ENCODE measurements at places on chromosomes 7 and 10.

- no peak for DNase-seq
Observed at GRCh38 chr7:30920021-30920583, 8.4 kb downstream of the AQP1 start.

GRCh38 chr7:55212838-55213237, 152.3 kb upstream of the LANCL2 start:
- no peak for DNase-seq

DNA sequence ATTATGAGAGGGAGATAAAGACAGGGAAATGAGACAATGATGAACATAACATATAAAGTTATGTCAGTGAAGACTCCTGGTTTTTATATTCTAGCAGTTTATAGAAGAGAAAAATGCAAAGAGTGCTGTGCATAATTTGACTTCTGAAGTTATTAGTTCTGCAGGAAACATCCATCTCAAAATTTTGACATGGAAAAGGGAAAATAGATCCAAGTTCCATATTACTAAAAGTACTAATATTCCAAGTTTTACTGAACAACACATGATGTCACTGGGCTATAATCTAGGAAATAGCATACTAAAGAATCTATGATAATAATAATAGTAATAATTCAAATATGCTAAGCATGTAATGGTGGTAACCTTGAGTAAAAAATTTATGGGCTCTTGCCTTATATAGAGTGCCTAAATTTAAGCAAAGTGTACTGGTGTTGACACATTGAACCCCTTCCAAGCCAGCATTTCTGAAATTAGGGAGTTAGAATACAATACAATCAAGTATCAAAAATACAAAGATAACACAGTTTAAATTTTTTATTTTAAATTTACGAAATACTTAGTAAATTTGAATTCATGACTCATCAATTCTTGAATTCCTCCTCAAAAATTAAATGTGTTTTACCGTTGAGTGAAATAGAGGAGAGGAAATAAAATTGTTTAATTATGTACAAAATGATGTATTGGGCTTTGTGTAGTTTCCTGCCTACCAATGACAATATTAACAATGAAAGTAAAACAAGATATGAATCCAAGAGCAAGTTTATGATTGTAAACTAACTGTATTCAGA, 102.8 kb upstream of the KCND2 start:
- no peak for DNase-seq

DNA sequence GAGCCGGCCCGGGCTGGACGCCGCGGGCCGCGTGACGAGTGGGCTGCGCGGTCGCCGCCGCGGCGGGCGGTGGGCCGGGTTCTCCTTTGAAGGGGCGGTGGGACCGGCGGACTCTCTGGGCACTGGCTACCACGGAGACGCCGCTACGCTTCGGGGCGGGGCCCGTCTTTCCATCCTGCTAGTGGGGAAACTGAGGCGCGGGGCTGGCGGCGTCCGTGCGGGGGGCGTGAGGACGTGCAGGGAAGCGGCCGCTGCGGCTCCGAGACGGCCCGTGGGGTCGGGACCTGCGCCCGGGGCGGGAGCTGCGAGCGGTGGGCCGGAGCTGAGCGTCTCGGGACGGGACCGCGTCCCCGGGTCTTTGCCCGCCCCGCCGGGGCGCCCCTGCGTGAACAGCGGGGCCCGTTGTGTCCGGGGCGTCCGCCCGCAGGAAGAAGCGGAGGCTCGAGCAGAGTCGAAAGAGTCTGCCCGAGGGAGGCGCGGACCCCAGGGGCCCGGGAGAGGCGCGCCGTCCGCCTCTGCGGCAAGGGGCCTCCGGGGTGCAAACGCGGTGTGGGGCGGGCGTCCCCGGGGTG, 548 bp upstream of the BNIP3 start:
- no peak for DNase-seq

DNA sequence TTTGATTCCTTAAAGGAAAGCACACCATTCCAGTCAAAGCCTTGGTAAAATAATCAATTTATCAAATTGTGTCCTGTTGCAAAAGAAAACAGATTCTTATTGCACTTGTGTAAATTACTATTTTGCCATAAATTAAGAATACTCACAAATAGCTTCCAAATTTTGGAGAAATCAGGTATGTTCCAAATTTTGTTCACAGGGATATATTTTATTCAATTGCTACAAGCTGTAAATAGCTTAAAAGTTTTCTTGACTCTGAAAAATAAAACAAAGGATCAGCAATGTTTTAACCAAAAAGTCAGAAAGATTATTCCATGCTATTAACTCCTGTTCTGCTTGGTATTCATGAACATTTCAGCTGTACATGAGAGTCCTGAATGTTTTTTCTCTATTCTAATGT, 47.4 kb upstream of the CHST3 start:
- no peak for DNase-seq

- DNase-seq = no peak
Observed at GRCh38 chr7:114405427-114405826, 9.2 kb upstream of the FOXP2 start.

DNA sequence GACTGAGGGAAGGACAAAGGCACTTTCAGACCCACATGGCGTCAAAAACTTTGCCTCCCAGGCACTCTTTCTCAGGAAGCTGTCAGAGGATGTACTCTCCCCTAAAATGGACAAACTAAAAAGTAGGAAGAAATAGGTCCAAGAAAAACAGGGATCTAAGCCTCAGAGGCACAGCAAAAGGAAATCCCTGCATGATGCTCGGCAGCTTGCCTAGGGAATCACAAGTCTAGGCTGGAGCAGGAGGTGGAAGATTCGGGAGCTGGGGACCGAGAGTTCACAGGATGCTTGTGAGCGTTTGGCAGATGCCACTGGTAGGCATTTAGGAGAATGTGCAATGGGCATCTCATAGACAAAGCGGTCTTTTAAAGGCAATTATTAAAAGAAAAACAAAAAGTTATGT, 60.8 kb downstream of the ATXN7L1 start:
- no peak for DNase-seq

- no peak for DNase-seq
Observed at GRCh38 chr7:125670926-125671572, 741.4 kb upstream of the POT1 start.

GRCh38 chr10:78868861-78869260, 199.9 kb upstream of the ZMIZ1 start:
- DNase-seq = no peak

GRCh38 chr7:157016024-157016351, 5.5 kb upstream of the MNX1 start:
- DNase-seq = no peak

- no peak for DNase-seq
Observed at GRCh38 chr7:24108906-24109376, 175.0 kb upstream of the NPY start.

DNA sequence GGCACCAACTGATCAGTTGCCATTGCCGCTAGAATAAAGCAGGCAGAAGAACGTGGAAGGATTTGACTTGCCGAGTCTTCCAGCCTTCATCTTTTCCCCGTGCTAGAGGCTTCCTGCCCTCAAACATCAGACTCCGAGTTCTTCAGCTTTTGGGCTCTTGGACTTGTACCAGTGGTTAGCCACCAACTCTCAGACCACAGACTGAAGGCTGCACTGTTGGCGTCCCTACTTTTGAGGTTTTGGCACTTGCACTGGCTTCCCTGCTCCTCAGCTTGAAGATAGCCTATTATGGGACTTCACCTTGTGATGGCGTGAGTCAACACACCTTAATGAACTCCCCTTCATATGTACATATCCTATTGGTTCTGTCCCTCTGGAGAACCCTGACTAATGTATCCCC, 57.3 kb upstream of the KCND2 start:
- no peak for DNase-seq

DNA sequence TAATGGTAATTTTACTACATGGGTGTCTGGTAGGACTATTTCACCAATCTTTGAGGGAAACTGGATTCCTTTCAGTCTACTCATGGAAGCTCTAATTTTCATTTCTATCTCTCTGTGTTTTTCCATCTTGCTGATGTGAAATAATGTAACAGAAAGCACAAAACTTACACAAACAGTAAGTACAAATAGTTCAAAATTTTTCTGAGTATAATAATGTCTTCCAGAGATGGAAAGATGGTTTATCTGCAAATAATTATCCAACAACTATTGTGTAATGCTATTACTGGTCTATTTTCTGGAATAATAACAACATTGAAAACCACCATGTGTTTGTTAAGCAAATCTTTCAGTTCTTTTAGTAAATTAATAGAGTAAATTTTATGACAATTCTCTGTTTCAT, 565.8 kb upstream of the MGMT start:
- no peak for DNase-seq

DNA sequence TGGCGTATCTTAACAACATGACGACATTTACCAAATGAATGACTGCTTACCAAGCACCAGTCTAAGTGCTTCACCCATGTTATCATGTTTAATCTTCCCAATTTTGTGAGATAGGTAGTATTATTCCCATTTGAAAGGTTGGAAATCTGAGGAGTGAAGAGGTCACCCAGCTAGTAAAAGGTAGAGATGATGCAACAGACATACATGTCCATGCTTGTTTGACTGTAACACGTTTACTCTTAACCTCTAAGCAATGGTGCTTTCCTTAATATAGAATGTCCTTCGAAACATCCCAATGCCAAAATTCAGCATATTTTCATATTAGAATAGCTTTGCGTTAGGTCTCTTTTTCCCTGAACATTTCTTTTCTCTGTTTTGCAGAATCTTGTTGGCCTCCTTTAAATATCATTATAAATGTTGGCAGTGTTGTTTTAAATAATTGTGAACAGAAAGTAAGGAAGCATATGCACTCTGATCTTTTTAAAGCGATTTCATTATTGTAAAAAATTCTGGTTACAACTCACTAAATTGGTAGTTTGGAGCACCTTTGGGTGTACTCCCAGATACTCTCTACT, 722.8 kb downstream of the AUTS2 start:
- no peak for DNase-seq

DNA sequence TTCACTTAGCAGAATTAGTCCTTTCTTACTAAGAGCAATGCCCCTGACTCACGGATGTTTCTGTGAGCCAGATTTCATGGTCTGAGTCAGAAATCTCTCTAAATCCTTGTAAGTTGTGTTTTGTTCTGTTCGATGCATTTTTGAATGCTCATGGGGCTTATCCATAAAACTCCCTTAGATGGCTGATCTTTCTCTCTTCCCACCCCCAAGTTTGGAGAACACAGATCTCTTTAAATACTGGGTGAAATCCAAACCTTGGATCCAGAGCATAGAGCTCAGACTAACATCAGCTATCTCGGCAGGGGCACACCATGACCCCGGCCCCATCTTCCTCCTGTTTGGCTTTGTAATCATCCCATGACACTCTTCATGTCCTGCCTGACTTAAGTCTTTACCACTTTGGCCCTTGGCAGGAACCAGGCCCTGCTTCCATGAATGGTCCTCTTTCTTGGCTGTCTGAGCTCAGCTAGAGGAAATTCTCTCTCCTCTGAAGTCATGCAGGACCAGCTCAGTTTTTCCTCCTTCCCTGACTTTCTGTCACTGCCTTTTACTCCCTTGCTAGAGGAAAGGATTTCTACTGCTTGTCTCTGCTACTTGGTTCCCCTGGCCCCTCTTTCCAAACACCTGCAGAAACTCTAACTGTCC, 120.4 kb upstream of the RAB11FIP2 start:
- DNase-seq = no peak

DNA sequence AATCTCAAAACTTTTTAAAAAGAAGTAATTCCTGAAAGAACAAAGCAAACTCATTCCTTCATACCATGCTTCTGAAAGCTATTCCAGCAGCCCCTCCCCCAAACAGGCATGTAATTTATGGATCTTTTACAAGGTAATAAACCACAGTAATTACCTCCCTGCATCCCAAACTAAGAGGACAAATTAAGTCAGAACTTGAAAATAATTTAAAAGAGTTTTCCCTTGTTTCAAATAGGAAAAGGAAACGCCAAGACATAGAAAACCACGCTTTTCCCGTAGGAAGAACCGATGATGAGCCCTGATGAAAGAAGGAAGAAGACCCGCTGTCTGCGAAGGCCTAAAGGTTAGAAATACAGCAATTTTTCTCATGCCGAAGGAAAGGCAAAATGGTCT, 8.9 kb downstream of the HOXA4 start:
- no peak for DNase-seq

- DNase-seq = no peak
Observed at GRCh38 chr7:7736671-7737070, 18.3 kb upstream of the RPA3 start.

DNA sequence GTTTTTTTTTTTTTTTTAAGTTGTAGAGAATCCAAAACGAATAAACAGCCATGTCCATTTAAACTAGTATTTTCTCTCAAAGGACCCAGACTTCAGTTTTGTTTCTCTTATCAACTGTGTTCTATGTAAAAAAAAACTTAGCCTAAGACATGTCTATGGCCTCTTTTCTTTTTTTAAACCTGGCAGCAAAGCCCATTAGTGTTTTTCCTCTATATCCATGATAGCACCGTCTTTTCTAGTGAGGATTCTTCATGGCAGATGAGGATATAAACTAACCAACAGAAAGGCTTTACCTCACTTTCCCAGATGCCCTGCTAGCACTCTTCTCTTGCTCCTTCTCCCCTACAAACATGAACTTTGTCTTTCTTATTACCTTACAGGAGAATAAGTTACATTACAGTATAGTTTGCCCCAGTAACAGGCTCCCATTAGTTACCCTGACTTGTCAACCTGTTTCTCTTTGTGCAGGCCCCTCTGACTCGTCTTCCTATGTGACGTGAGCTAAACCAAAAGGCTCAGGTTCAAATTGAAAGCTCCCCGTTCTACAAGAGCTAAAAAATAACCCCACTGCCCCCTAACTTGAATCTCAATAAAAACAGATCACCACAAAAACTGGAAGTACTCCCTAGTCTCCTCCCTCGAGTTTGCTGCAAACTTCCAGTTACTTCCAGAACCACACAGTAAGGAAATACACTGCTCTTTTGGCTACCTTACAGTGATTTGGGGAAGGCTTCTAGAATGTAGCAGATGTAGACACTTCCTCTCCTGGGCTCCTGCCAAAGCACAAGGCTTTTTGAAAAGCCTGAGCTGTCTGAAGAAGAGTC, 20.1 kb downstream of the P4HA1 start:
- no peak for DNase-seq

GRCh38 chr10:24468281-24468751, 255.4 kb downstream of the ARHGAP21 start:
- DNase-seq = no peak

GRCh38 chr7:154623399-154623798, 379.5 kb downstream of the PAXIP1 start:
- no peak for DNase-seq

DNA sequence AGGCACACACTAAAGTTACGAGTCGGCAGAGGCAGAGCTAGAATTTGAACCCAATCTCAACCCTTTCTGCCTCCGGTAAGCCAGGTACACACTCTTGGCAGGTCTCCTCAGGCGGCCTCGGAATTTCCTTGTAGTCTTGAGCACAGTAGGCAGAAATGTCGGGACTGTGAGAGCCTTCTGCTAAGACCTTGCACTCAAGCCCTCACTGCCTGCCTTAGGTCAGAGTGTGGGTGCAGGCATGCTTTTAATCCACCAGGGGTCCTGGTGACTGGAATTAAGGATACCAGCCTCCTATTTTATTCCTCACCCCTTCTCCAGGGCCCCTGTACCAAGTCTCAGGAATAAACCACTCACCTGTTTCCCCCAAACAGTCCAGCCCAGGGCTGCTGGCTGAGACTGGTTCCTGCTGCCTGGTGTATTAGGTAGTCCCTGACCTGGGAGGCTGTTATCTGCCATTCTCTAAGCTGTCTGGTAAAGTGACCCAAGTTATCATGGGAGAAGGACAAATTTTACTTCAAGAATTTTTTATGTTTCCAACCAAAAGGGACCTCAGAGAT, 855 bp downstream of the ATP6V1F start:
- DNase-seq = peak; percentile 37

- no peak for DNase-seq
Observed at GRCh38 chr10:110708776-110709443, 64.8 kb downstream of the RBM20 start.

GRCh38 chr7:1940863-1941262, 270.8 kb downstream of the ELFN1 start:
- DNase-seq = no peak

All from NCI-H1105 (cell line).